T-helper 2 cell treated with Interferon-gamma antibody and Interleukin-4, amounts not matched to agents 100 ng/mL and 5 ng/mL, for 36 hours (primary cell): ENCODE measurements at places on chromosomes 11 and 22. TPM values are rescaled to one million over a fixed set of nuclear protein-coding genes. Genes with fewer than 3 reads are reported as not detected.

The OR5D14 gene
- not detected in 2 replicates for total RNA-seq

The TRPM5 gene
- not detected in 2 replicates for total RNA-seq

The RAB36 gene
- 0.20 TPM in 1 of 2 replicates, not detected in the other for total RNA-seq

The SREBF2 gene
- 131 and 132 TPM in 2 replicates for total RNA-seq

The KDM4D gene
- total RNA-seq, result 0.39 and 0.45 TPM in 2 replicates

The DGCR6 gene
- 0.68 and 0.80 TPM in 2 replicates for total RNA-seq

The C11orf65 gene
- 0.20 and 0.39 TPM in 2 replicates for total RNA-seq

The KRTAP5-1 gene
- not detected in 2 replicates for total RNA-seq

The SMTN gene
- 27.5 and 28.6 TPM in 2 replicates for total RNA-seq

The GUCY1A2 gene
- 0.02 and 0.05 TPM in 2 replicates for total RNA-seq

The RBMXL2 gene
- 0.09 TPM in 1 of 2 replicates, not detected in the other for total RNA-seq

The CTSD gene
- total RNA-seq, result 118 and 121 TPM in 2 replicates

The OR1S2 gene
- not detected in 2 replicates for total RNA-seq

The PNPLA3 gene
- total RNA-seq, result 0.25 and 0.36 TPM in 2 replicates

The TNNT3 gene
- 4.9 and 7.3 TPM in 2 replicates for total RNA-seq

The CCDC81 gene
- total RNA-seq, result 0.73 and 0.80 TPM in 2 replicates

The MS4A7 gene
- total RNA-seq, result not detected in 2 replicates

The CRYBB3 gene
- total RNA-seq, result 0.32 and 0.34 TPM in 2 replicates

The PANX2 gene
- 0.30 and 0.34 TPM in 2 replicates for total RNA-seq

The PYGM gene
- total RNA-seq, result 4.0 and 4.3 TPM in 2 replicates

The UPK3A gene
- total RNA-seq, result not detected in 2 replicates

The SCGB1A1 gene
- total RNA-seq, result not detected in 2 replicates

The C11orf52 gene
- total RNA-seq, result 0.27 TPM in 1 of 2 replicates, not detected in the other

The MIOX gene
- total RNA-seq, result 0.14 TPM in 1 of 2 replicates, not detected in the other

The HPS4 gene
- total RNA-seq, result 29.9 and 34.6 TPM in 2 replicates

The APOL3 gene
- total RNA-seq, result 131 and 143 TPM in 2 replicates

The DNAJB7 gene
- total RNA-seq, result not detected in 2 replicates

The CATSPERZ gene
- not detected in 2 replicates for total RNA-seq

The JOSD1 gene
- 68.6 and 71.7 TPM in 2 replicates for total RNA-seq

The FGF3 gene
- not detected in 2 replicates for total RNA-seq

The PES1 gene
- total RNA-seq, result 74.6 and 80.8 TPM in 2 replicates

The PRR33 gene
- not detected in 2 replicates for total RNA-seq

The C1QTNF4 gene
- 0.30 and 0.52 TPM in 2 replicates for total RNA-seq

The VWA5A gene
- total RNA-seq, result 4.3 and 4.5 TPM in 2 replicates

The OR8D1 gene
- total RNA-seq, result not detected in 2 replicates

The SLC22A8 gene
- not detected in 2 replicates for total RNA-seq

The TMPRSS6 gene
- total RNA-seq, result 0.55 and 0.75 TPM in 2 replicates

The ARHGAP32 gene
- 4.4 and 5.1 TPM in 2 replicates for total RNA-seq

The FERMT3 gene
- 210 and 211 TPM in 2 replicates for total RNA-seq

The SYT12 gene
- total RNA-seq, result not detected in 2 replicates

The C11orf42 gene
- total RNA-seq, result not detected in 2 replicates
